ENCODE measurements at places on chromosomes 4 and X.

DNA sequence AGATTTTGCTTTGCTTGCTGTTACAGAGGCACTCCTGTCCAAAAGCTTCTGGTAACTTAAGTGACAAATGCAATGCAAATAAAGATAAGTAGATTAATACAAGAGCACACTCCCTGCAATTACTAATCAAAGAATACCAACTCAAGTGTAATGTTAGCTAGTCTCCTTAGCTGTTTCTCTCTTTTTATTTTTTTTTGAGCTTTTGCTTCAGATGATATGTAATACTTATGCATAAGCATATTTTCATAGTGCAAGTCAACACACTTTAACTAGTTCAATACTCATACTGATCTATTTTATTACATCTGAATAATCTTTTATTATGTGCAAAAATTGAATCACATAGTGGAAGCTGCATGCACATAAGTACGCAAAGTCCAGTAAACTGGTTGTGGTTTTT lies 2.7 kb downstream of the SLC7A11 start:
- DNase-seq: no peak

DNA sequence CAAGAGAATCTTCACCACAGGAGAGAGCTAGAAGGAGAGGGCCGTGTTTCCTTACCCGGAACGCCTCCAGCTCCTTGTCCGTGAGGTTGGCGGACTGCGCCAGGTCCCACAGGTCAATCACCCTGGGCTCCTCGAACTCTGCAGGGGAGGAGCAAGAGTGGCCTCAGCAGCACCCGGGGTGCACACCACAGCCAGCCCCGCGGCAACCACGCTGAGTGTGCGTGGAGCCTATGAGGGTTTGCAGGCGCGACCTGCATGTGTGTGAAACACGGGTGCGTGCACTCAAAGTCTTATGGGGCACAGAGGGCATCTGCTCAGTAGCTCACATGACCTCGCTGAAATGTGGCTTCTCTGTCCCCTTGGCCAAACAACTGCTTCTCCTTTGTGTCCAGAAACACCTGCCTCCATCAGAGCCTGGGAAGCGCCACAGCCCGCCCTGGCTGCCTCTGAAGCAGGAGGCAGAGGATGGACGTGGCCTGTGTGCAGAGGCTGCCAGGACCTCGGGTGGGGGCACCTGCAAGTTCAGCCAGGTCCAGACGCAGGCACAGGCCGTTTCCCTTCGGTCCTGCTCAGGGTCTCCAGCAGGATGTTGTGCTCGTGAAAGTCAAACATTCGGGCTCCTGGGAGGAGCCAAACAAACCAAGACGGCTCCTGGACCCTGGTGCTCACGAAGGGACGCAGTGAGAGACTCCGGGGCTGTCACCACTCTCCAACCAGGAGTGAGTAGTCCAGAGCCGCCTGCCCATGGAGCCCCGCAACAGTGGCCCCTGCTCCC lies 16.0 kb downstream of the LRPAP1 start:
- no peak for DNase-seq

GRCh38 chrX:70254063-70254400 lies 6.0 kb downstream of the P2RY4 start:
- DNase-seq: no peak

DNA sequence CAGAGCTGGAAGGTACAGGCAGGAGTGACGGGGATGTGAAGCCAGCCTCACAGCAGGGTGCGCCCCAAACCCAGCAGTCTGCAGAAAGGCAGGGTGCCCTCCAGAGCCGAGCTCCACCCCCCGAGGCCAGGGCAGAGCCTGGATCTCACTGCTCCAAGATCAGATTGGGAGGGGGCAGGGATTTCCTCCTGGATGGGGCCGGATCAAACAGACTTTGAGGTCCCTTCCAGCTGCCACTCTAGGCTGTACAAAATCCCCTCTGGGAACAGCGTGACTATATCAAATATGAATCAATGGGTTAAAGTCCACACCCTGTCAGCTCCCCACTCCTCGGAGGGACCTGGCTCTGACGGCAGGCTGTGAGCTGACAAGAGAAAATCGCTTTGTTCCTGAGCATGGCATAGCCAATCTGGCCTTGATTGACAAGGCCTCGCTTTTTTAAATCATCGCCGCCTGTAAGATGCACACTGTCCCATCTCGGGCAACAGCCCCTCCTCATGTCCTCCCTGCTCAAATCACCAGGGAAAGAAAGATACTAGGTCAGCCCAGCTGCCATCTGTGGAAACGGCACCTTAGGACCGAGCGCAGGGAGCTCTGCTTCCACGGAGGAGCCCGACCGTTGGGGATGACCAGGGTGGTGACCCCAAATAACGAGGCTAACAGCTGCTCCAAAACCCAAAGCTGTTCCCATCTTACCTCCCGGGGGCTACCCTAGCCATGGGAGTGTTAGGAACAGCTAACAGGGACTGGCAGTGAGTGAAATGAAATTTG lies 39.9 kb downstream of the PSAPL1 start:
- DNase-seq: no peak

DNA sequence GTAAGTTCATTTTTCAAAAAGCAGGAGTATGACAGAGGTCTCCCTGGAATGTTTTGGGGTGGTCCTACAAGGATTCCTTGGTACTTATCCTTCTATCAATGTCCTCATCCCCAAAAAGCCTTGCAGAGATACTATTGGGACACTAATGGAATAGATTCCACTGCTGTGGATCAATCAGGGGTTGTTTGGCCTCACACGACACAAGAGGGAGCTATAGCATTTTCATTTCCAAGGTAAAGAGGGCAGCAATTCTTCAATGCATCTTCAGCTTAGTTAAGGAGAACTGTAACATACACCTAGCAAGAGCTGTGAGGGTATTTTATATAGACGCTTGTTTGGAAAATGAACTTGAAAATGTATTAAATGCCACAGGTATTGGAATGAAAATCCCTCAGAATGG lies 50.9 kb downstream of the USP26 start:
- DNase-seq: no peak

DNA sequence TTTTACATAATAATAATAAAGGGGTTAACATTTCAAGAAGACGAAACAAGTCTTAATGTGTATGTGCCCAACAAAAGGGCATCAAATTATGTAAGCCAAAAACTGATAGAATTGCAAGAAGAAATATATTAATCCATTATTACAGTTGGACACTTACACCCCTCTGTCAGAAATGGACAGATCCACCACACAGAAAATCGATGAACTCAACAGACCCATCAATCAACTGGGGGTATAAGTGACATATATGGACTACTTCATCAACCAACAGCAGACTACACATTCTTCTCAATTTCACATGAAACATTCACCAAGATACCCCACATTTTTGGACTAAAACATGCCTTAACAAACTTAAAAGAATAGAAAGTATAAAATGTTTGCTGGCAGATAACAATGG lies 183.8 kb downstream of the COL25A1 start:
- no peak for DNase-seq

DNA sequence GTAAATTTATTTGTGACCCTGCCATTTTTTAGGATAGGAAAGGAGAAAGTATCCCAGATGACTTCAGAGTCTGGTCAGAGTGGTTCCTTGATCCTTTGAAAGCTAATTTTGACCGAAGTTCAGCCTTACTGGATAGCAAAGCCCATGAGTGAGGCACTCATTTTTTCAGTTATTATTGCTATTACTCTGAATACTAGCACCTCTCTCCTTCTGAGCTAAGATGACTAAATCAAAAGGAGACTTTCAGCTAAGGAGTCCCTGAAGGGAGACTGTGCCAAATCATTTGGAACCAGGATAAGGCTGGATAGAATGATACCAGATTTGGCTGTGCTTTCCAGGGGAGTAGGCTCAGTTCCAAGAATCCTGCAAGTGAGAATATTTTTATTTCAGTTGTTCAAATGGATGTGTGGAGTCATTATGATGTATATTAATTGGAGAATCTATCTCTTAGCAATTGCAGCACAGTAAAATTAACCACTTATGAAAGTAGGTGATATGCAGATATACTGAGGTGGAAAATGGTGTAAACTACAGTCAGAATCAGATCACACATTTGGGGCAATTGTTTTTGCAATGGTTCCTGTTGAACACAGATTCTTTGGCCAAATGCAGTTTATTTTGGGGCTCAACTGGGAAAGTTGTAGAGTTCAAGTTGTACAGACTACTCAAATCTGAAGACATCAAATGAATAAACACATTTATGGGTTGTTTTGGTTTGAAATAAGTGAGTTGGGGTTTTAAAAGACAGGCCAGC lies 1.2 kb downstream of the P2RY10 start:
- DNase-seq: no peak

GRCh38 chr4:133162941-133163340 lies 13.8 kb downstream of the PCDH10 start:
- DNase-seq: no peak

- no peak for DNase-seq
Observed at GRCh38 chr4:177125656-177126055, 184.0 kb upstream of the NEIL3 start.

GRCh38 chr4:81922313-81922712 lies 450.6 kb upstream of the RASGEF1B start:
- DNase-seq: no peak

DNA sequence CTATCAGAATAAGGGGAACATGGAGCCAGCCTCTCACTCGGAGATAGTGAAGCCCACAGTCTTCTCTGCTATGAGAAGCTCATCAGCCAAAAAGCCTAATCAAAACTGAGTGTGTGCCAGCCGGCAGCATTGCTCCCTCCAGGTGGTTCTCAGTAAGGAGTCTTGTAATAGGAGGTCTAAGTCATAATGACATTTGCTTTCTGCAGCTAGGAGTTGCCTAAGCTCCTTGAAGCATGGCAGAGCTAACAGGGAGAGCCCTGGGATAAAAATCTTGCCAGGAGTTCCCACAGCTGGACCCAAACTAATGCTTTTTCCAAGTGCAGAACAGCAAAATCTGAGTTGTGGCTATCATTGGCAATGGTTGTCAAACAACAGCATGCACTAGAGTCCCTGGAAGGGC lies 245.2 kb downstream of the SPATA18 start:
- DNase-seq: no peak

- DNase-seq: no peak
Observed at GRCh38 chrX:3449287-3449686, 102.8 kb upstream of the MXRA5 start.

GRCh38 chr4:85720735-85721134 lies 245.8 kb downstream of the ARHGAP24 start:
- DNase-seq: no peak

- no peak for DNase-seq
Observed at GRCh38 chr4:75698162-75698962, 25.2 kb upstream of the G3BP2 start.

GRCh38 chr4:8262637-8263322 lies 6.8 kb upstream of the HTRA3 start:
- no peak for DNase-seq

DNA sequence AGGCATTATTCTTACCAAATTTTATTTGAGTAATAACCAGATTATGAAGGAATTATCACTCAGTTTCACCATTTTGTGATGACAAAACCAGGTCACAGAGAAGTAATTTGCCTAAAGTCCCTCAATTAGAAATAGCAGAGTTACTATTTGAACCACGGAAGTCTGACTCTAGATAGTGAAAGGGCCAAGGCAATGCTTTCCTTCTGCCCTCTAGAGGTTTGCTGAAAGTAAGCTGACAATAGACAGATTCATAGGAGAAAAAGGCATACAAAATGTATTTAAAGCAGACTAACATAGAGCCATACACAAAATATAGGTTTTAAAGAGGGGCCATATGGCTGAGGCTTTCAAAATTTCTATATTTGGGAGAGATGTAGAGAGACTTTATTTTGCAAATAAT lies 43.1 kb downstream of the CXXC4 start:
- DNase-seq: no peak

- no peak for DNase-seq
Observed at GRCh38 chr4:153143527-153144348, 60.5 kb upstream of the TRIM2 start.

DNA sequence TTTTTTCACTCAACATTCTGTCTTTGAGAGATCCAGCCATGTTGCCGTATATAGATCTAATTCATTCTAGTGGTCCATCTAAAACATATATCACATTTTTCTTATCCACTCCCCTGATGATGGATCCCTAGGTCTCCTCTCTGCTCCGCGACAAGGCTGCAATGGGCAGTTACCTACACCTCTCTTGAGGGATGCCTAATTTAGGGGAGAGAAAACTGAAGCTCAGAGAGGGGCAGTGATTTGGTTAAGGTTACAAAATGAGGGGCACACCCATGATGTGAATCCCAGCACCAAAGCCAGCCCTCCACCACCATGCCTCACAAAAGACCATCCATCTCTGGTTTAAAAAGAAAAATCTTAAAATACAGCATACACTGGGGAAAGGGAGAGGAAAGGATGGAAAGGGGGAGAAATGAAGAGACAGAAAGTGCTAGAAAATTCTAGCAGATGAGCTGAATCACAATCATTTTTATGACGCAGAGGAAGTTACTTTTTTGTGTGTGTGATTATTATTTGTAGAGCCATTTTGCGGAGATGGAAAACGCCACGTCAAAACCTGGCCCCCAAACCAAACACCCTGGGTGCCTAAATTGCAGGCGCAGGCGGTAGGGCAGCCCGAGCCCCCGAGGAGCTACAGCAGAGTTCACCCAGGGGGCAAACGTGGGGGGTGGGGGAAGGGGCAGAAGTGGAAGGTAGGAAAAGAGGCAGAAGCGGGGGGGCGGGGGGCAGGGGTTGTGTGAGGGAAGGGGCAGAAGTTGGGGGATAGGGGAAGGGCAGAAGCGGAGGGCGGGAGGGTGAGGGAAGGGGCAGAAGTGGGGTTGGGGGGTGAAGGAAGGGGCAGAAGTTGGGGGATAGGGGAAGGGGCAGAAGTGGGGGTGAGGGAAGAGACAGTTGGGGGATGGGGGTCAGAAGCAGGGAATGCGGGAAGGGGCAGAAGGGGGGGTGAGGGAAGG lies 1.3 kb upstream of the TSPYL2 start:
- DNase-seq: no peak

- DNase-seq: no peak
Observed at GRCh38 chrX:108126661-108127060, 35.1 kb downstream of the ATG4A start.

- no peak for DNase-seq
Observed at GRCh38 chr4:136909626-136910025, 622.7 kb downstream of the PCDH18 start.

- no peak for DNase-seq
Observed at GRCh38 chr4:27057053-27057452, 196.4 kb downstream of the STIM2 start.

GRCh38 chr4:147760176-147760575 lies 28.3 kb downstream of the ARHGAP10 start:
- DNase-seq: no peak

GRCh38 chrX:71998836-71999509 lies 88.3 kb downstream of the NHSL2 start:
- DNase-seq: no peak

GRCh38 chrX:39591099-39591498 lies 506.7 kb downstream of the BCOR start:
- no peak for DNase-seq

DNA sequence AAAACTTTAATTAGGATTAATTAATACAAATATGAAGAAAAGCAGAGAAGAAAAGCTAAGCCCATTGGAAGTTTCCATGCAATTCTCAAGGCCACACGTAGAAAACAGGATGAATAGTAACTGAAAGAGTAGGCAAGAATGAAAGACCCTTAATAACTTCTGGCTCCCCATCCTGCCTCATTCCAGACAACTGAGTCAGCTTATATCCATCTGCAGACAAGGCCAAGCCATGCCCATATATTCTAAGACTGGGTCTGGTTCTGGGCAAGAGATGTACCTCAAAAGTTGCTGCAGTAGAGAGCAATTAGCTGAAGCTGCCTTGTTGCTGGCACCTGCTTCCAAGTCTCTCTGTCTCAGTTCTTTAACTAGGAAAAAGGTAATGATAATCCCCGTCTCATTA lies 244.1 kb downstream of the GPC3 start:
- no peak for DNase-seq

Data from iPS DF 6.9 (cell line).